ENCODE measurements at places on chromosomes 1 and 21.

GRCh38 chr1:19081218-19081893 is 124.9 kb upstream of the IFFO2 start:
- DNase-seq: no peak

DNA sequence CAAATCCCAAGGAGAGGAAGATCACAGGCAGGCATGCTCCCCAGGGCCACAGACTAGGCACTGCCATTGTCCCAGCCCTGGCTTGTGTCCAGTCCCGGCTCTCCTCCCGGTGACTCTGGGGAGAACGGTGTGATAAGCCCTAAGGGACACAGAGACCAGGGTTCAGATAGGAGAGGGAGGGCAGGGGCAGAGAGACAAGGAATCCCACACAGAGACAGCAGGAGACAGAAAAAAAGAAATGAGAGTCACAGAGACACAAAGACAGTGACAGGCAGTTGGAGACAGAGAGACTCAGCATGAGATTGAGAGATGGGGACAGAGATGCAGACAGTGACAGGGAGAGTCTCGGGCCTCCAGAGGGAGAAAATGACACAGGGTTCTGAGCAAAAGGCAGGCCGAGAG is 361 bp downstream of the INSRR start:
- no peak for DNase-seq

- DNase-seq: no peak
These were observed 187.8 kb upstream of the KCND3 start for GRCh38 chr1:112177314-112177713.

- no peak for DNase-seq
These were observed 119.2 kb upstream of the ATP1B1 start for GRCh38 chr1:168987330-168987729.

GRCh38 chr1:57957576-57957975 is 533.7 kb upstream of the DAB1 start:
- no peak for DNase-seq

DNA sequence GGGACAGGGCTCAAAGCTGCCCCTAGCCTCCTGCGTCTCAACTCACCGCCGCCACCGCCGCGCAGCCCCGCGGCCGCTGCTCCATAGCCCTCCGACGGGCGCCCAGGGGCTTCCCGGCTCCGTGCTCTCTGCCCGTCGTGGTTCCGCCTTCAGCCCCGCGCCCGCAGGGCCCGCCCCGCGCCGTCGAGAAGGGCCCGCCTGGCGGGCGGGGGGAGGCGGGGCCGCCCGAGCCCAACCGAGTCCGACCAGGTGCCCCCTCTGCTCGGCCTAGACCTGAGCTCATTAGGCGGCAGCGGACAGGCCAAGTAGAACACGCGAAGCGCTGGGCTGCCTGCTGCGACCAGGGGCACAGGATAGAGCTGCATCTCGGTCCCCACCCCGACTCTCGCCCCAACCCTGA is at the start of gene TNFRSF25:
TSS of gene TNFRSF25 (minus strand) at position 151 of the 400 bp plus-strand sequence. CDS start at position 85, 66 bp downstream.
- DNase-seq: peak; percentile 48

GRCh38 chr1:176976225-176976624 is 188.3 kb downstream of the ASTN1 start:
- no peak for DNase-seq

GRCh38 chr1:27572019-27572678 is 31.8 kb downstream of the AHDC1 start:
- no peak for DNase-seq
